CD4-positive, alpha-beta T cell treated with Interleukin-15 for 4 hours (primary cell): ENCODE measurements at places on chromosomes 3 and 15.

DNA sequence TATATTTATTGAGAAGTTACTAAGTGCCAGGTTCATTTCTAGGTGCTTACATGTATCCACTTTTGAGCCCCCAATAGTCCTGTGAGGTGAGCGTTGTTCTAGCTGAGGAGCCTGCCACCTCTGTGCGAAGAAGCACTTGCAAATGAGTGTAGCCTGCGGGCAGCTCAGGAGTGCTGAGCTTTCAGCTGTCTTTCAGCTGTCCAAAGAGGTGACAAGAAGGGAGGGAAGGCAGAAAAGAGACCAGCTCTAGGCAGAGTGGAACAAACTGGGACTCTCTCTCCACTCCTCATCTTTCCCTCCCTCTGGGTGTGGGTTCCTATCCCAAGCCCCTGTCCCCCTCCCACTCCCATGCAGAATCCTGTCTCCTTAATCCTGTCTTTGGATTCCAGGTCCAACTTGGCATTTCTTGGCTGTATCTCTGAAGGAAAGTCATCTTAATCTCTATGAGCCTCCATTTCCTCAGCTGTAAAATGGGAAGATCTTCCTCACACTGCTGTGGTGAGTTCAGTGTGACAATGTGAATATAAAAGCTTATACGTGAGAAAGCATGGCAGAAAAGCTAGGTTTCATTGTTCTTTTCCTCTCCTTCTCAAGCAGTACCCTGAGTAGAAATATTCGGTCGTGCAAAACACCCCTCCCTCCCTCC, 6.7 kb upstream of the SRP14 start:
- DNase-seq = no peak

DNA sequence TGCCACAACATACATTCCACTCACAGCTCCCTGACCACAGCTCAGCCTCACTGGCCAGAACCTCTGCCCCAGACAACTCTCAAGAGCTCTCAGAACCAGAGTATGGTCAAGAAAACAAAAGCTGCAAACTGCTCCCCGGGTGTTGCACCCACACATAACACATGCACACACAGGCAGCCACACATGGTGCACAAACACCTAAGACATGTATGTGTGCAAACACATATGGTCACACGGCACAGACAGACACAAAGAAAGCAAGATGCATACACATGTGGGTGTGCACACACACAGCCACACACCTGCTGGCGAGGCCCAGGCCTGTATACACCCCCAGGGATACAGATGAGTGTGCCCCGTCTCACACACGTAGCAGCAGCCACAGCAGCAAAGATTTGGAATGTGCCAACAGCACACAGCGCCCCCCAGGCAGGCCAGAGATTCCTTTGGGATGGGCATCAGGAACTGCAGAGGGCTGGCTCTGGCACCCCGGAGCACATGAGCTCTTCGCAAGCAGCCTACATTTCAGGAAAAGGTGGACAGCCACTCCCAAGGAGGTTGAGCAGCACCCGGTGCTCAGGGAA, 6.6 kb downstream of the KLF15 start:
- no peak for DNase-seq

DNA sequence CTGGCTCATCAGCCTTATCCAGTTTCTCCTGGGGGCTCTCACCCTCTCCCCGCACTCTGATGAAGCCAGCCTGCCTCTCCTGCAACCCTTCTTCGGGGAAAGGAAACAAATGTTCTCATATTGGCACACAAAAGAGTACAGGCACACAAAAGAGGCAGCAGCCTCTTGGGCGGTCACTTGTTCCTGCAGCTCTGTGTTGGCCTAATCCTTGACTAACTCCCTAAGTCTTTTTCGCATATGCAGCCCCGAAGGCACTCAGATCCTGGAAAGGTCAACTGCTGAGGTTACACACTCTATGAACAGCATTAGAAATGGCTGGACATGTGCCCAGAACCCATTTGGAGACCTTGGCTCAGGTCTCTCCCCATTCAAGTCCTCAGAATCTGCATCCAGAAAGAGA, 7.4 kb upstream of the CAMP start:
- no peak for DNase-seq

GRCh38 chr15:55574096-55574495, 14.0 kb downstream of the PYGO1 start:
- DNase-seq = no peak

- DNase-seq = no peak
These were observed 34.2 kb upstream of the SKIL start for GRCh38 chr3:170323331-170323730.

DNA sequence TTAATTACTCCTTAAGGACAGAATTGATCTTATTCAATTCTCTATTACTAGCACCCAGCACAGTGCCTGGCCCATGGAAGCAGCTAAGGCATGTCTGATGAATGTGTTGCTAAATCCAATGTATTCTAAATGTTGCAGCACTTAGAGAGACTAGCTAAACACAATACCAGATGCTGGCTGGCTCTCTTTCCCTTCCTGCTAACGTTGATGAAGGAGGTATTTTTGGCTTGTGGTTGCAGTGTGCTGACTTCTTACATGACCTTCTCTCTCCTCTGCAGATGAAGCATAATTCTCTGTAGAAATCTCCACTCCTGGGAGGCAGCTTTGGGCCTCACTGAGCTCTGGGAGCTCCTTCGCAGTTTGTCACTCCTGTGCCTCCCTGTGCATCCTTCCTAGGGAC, 183.6 kb downstream of the PEX5L start:
- DNase-seq = no peak

DNA sequence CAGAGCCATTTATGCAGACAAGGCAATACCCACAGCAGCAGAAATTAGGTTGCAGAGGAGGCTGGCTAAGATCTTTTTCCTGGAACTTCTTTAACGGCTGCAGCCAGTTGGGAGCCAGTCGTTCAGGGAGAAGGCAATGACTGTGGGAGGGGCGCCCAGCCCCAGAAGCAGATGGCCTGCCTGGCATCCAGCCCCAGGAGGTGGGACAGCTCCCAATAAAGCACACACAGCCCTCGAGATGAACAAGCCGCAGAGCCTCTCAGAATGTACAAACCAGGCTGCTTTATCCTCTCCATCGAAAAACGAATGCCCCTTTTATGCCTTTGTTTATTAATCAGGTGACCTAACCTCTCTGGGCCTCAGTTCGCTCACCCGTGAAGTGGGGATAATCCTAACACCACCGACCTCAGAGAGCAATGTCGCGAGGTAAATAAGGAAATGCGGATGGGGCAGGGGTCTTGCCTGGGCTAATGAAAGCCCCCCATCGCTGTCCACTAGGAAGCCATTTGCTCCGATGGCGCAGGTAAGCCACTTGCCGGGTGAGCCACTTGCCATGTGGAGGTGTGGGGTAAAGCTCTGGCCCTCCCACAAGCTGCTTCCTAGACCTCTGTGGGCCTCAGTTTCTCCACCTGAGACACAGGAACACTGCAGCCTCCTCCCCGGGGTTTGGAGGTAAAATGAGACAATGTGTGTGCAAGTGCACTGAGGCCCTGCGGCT, 35.8 kb downstream of the MGLL start:
- no peak for DNase-seq

GRCh38 chr3:109731639-109732473, 394.5 kb upstream of the DPPA4 start:
- DNase-seq = peak; percentile 75

GRCh38 chr15:66144978-66145725, 108.4 kb downstream of the MEGF11 start:
- DNase-seq = no peak

GRCh38 chr15:68566377-68566954, 12.3 kb upstream of the CORO2B start:
- DNase-seq = no peak

- no peak for DNase-seq
These were observed 161.8 kb downstream of the NUP210 start for GRCh38 chr3:13258280-13258679.

GRCh38 chr3:133040696-133041523, 2.7 kb downstream of the TMEM108 start:
- no peak for DNase-seq

- no peak for DNase-seq
These were observed 318.1 kb downstream of the FOXP1 start for GRCh38 chr3:71265365-71265915.

DNA sequence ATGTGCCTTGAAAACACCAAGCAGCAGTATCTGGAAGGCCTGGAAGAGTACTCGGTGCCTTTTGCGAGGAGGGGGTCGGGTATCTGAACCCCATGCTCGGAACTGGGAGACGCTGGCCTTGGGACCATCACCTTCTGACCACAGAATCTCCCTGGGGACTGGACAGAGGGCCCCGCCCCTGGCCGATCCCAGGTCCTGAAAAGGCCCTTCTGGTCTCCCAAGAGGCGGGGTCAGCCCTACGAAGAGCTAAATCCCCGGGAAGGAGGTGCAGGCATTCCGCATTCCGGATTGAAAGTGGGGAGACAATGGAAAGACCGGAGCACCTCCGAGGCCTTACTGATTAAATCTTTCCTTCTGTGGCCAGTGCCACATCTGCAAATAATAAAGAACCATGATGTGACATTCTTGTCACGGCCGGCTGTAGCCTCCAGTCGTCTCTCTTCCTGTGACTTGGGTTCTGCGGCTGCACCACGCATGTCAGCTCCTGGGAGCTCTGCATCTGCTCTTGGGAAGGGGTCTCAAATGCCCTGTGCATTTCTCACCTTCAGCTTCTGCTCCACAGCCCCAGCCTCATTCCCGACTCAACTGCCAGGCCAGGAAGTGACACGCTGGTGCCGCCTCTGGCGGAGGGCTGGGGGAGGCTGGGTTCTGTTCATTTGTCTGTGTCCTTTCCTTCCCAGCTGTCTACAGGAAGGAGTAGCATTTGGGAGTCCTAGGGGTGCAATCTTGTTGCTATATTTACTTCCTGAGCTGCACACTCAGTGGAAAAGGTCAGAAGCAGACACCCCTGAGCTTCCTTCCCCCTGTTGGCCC, 173.5 kb downstream of the KLF13 start:
- no peak for DNase-seq

GRCh38 chr3:188946351-188947240, 225.2 kb upstream of the TPRG1 start:
- DNase-seq = no peak

GRCh38 chr3:52171514-52172261, 17.5 kb upstream of the POC1A start:
- DNase-seq = no peak

DNA sequence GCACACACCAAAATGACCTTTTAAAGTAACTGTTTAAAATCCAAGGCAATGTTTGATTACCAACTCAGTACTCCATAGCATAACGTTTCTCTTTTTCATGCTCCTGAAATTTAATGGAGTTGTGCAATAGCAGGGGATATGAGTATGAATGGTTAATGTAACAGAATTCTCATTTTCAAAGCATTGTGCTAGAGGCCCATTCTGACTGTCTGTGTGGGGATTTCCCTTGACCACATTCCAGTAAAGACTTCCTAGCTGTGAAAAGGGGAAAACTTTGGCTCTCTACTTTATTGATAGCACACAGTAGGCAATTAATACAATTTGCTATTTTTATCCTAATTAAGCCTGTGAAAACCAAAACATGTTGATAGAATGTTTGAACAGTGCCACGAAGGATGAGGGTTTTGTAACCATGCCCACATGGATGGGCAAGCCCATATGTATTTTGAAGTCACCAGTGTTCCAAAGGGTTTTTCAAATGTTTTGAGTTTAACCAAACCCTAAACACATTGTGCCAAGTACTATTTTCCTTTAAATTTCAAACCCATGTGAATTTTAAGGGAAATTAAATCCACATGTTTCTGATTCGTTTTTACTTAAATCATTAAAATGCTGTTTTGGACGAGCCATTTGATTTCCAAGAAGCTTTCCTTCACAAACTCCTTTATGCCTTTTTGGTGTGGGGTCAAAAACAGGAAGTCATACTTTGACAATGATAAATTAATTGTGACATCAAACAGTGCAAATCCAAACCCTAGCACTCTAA, 261.2 kb downstream of the SHOX2 start:
- no peak for DNase-seq

- no peak for DNase-seq
These were observed 16.4 kb upstream of the ST8SIA2 start for GRCh38 chr15:92377083-92377789.

DNA sequence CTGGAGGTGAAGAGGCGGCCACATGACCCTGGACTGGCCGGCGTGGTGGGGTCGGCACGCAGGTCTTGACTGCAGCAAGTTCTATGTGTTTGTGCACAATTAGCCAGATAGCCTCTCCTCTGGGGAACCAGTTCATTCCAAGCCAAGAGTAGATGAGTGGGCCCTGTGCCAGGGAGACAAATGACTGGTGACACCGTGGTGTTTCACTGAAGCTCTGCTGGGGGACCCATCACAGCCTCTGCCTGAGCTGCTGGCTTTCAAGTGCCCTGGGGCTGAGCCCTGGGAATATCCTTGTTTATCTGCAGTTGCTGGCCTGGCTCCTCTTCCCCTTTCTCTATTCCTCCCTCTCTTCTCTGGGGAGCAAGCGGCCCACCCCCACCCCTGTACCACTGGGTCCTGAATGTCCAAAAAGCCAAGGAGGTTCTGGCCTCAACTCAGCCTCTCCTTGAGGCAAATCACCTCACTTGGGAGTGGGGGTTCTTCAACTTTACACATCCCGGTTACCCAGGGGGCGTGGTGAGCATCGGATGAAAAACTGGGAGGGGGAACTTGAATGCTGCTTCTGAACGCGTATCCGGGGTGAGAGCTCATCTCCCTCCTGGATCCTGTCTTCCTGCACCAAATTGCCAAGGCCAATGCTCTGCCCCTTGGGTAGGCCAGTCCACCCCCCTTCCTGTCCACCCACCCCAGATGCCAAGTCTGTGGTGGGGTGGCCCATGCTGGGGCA, 199.6 kb upstream of the LYSMD4 start:
- no peak for DNase-seq

DNA sequence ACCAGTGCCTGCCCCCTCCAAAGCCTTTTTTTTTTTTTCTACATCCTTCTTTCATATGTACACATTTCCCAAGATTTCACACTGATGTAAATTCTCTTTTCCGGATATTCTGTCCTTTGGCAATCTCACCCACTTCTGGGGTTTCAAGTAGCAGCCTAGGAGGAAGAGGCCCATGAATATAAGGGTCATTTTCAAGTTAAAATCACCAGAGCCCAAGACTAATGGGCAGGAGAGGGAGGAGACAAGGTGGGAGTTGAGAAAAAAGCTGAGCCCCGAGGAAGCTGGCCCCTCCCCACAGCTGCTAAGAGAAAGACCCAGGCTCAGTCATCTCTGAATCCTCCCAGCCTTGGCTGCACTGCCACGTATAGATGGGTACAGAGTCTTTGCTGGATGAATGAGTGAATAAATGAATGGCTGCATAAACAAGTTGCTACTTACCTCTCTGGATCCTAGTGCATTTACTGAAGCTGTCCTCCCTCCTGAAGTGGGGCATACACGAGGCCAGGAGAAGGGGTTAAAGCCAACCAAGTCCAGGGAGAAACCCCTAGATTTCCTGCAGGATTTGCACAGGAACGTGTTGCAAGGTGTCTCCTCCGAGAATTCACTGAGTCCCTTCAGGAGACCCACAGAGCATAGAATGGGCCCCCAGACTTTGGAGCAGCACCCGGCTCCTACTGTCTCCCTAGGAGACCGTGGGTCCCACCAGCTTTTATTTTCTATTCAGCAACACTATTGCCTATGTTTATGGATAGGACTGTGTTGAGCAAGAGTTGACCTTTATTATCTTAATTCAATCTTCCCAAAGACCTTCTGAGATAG, 100.8 kb upstream of the LIPC start:
- no peak for DNase-seq

- DNase-seq = no peak
These were observed 162.9 kb downstream of the ITPR1 start for GRCh38 chr3:4656059-4656458.

GRCh38 chr3:125693887-125694286, 98.6 kb upstream of the OSBPL11 start:
- DNase-seq = no peak

- no peak for DNase-seq
These were observed 4.9 kb upstream of the TP63 start for GRCh38 chr3:189626286-189626685.

- no peak for DNase-seq
These were observed 14.2 kb upstream of the PXYLP1 start for GRCh38 chr3:141217389-141217788.

- DNase-seq = no peak
These were observed 84.5 kb upstream of the SYNPR start for GRCh38 chr3:63193647-63194046.
